ENCODE measurements at places on chromosomes 3 and 15. TPM values are rescaled to one million over a fixed set of nuclear protein-coding genes. Genes with fewer than 3 reads are reported as not detected.

TEX55 gene
- total RNA-seq, result not detected

CISH gene
- total RNA-seq, result 48.8 TPM

CFAP44 gene
- 14.1 TPM for total RNA-seq

GXYLT2 gene
- 6.7 TPM for total RNA-seq

RBM5 gene
- 153 TPM for total RNA-seq

SPATA12 gene
- total RNA-seq, result 0.15 TPM

FYTTD1 gene
- total RNA-seq, result 37.7 TPM

CAPN3 gene
- total RNA-seq, result 47.2 TPM

UCN2 gene
- total RNA-seq, result 0.32 TPM

CLDN18 gene
- 162 TPM for total RNA-seq

PLXNB1 gene
- total RNA-seq, result 94.3 TPM

C3orf49 gene
- total RNA-seq, result not detected

LRRC31 gene
- total RNA-seq, result 1.1 TPM

KY gene
- total RNA-seq, result 0.24 TPM

MAP6D1 gene
- 1.9 TPM for total RNA-seq

CTDSPL gene
- total RNA-seq, result 60.3 TPM

CNTN6 gene
- 10.3 TPM for total RNA-seq

SEMA5B gene
- total RNA-seq, result 0.71 TPM

LIPH gene
- total RNA-seq, result 29.7 TPM

DPPA2 gene
- not detected for total RNA-seq

NR1I2 gene
- 0.21 TPM for total RNA-seq

SI gene
- not detected for total RNA-seq

SLC22A14 gene
- not detected for total RNA-seq

NLGN1 gene
- total RNA-seq, result 3.9 TPM

OR5K2 gene
- total RNA-seq, result not detected

GHRL gene
- total RNA-seq, result 2.5 TPM

ZBTB11 gene
- total RNA-seq, result 23.5 TPM

ERICH6 gene
- total RNA-seq, result not detected

FBXW12 gene
- total RNA-seq, result not detected

ABI3BP gene
- total RNA-seq, result 108 TPM

Measured in lower lobe of right lung (tissue), 2 donors.